Activated CD8-positive, alpha-beta T cell treated with anti-CD3 and anti-CD28 coated beads, Interleukin-2, amount 10 ng/mL, durations not matched to agents 7 days and 5 days (primary cell): ENCODE measurements at places on chromosomes 12 and 14. TPM values are rescaled to one million over a fixed set of nuclear protein-coding genes. Genes with fewer than 3 reads are reported as not detected.

OASL gene
- total RNA-seq, result 33.5 TPM

SAMD4A gene
- total RNA-seq, result 3.9 TPM

PABPN1 gene
- 210 TPM for total RNA-seq

TSHR gene
- not detected for total RNA-seq

PIANP gene
- total RNA-seq, result not detected

GNG2 gene
- total RNA-seq, result 293 TPM

AQP2 gene
- not detected for total RNA-seq

UTP20 gene
- total RNA-seq, result 16.2 TPM

FAM90A1 gene
- total RNA-seq, result not detected

INHBC gene
- total RNA-seq, result not detected

GLI1 gene
- 0.68 TPM for total RNA-seq

FAM181A gene
- total RNA-seq, result not detected

MUCL1 gene
- not detected for total RNA-seq

TOMM20L gene
- total RNA-seq, result not detected

GUCY2C gene
- total RNA-seq, result not detected

DDN gene
- total RNA-seq, result 0.42 TPM

LRFN5 gene
- total RNA-seq, result not detected

CAPZA3 gene
- not detected for total RNA-seq

ST8SIA1 gene
- 0.34 TPM for total RNA-seq

ABCC9 gene
- not detected for total RNA-seq

PARPBP gene
- total RNA-seq, result 35.9 TPM

TPI1 gene
- total RNA-seq, result 1,545 TPM

CNTN1 gene
- total RNA-seq, result not detected

SRRM4 gene
- total RNA-seq, result not detected

PROX2 gene
- 0.13 TPM for total RNA-seq

RASSF3 gene
- total RNA-seq, result 63.7 TPM

CLEC2A gene
- not detected for total RNA-seq

FIGNL2 gene
- total RNA-seq, result 0.32 TPM

C12orf60 gene
- total RNA-seq, result 1.5 TPM

SLC38A2 gene
- 200 TPM for total RNA-seq

OTX2 gene
- not detected for total RNA-seq

SENP1 gene
- 50.1 TPM for total RNA-seq

NRL gene
- 3.4 TPM for total RNA-seq

KRT74 gene
- total RNA-seq, result not detected

DCN gene
- total RNA-seq, result not detected

HNRNPA1 gene
- 1,553 TPM for total RNA-seq

EID3 gene
- 7.2 TPM for total RNA-seq

AGAP2 gene
- 68.6 TPM for total RNA-seq

SIX6 gene
- total RNA-seq, result not detected

COL2A1 gene
- total RNA-seq, result not detected

KRT80 gene
- total RNA-seq, result not detected

FOXG1 gene
- not detected for total RNA-seq

HHIPL1 gene
- not detected for total RNA-seq

FGF6 gene
- not detected for total RNA-seq

RPS26 gene
- 27.2 TPM for total RNA-seq

GARIN6 gene
- not detected for total RNA-seq

ZNF891 gene
- 2.3 TPM for total RNA-seq

GPR65 gene
- total RNA-seq, result 21.9 TPM

ARF3 gene
- total RNA-seq, result 104 TPM

MANSC4 gene
- not detected for total RNA-seq

FGF23 gene
- total RNA-seq, result not detected

AICDA gene
- total RNA-seq, result not detected
